ENCODE measurements at places on chromosomes 7 and 10.

GRCh38 chr10:119509909-119510451 is 32.5 kb downstream of the RGS10 start:
- no peak for DNase-seq

GRCh38 chr7:19177269-19177668 is 32.0 kb upstream of the FERD3L start:
- DNase-seq: no peak

GRCh38 chr10:9709849-9710248 is 1307.8 kb upstream of the CELF2 start:
- no peak for DNase-seq

DNA sequence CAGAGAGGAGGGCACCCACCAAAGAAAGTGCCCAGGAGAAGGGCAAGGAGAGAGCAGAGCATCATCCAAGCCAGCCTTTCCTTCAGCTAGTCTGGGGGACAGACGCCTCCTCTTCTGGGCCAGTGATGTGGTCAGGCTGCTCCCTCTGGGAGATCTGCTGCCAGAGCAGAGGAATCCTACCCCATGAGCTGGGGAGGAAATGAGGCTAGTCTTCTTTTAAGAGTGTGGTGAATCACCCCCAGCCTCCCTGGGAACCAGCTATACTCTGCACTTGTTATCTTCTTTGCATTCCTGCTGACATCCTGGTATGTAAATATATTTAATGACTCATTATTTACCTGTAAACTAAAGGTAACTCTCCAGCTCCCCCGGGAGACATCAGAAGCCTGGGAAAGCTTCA is 41.6 kb upstream of the EPHB6 start:
- DNase-seq: no peak

DNA sequence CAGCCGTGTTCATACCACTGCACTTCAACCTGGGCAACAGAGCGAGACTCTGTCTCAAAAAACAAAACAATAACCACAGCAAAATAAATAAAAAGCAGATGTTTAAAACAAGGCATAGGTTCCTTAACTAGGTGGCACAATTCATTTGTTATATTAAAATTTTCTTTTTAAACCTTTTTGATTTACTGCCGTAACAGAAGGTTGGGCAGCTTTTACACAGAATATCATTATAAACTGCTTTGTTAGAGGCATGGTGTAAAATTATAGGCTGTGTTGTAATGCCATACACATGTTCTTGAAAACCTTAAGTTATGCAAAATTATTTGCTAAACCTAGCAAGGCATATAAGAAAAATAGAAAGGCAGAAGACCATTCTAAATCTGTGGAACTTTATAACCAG is 84.4 kb downstream of the MKLN1 start:
- no peak for DNase-seq

DNA sequence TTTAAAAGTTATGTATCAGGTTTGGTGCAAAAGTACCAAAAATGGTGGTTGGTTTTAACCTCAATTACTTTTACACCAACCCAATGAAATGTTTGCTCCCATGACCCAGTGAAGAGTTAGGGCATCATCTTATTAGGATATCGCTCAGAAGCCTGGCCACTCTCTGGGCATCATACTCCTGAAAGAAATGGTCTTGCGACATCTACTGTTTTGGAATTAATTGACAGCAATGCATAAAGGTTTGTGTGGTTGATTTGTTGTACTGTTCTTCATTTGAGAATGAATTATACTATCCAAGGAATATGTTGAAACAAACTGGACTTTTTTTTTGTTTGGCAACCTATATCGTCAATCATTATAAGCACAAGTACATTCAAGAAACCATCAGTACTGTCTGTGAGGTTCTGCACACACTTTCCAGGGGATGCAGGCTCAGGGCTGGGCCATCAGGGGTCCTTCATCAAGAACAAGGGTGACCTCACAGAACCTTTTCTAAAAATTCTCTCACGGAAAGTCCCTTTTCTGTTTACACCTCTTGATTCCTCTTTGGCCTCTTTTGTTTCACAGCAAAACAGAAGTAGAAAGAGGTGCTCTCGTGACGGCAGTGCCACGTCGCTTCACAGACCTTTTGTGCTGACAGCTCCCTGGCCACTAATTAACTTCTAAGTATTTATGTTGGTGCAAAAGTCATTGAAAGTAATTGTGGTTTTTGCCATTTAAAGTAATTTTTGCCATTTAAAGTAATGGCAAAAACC is 117.2 kb upstream of the KLF6 start:
- DNase-seq: no peak

GRCh38 chr7:77348371-77348813 is 67.8 kb downstream of the GSAP start:
- no peak for DNase-seq

- no peak for DNase-seq
Observed at GRCh38 chr7:1749864-1750466, 79.9 kb downstream of the ELFN1 start.

DNA sequence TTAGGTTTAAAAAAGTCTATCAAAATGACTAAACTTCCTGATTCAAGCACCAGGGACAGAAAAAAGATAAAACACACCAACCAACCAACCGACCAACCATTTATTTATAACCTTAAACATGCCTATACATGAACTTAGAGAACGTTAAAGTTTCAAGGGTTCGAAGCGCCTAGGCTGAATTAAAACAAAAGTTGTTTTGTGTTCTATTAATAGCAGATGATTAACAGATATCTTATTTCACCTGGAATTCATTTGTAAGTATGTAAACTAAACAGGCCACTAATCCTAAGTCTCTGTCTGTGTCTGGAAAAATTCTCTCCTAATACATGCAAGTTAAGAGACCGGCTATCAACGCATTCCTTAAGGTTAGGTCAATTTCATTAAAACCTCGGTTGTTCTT is 1.4 kb downstream of the BAIAP2L1 start:
- no peak for DNase-seq

- no peak for DNase-seq
Observed at GRCh38 chr7:50210706-50211115, 93.8 kb upstream of the IKZF1 start.

- DNase-seq: no peak
Observed at GRCh38 chr10:4127518-4128315, 342.7 kb upstream of the KLF6 start.

GRCh38 chr7:120915314-120916105 is 35.1 kb upstream of the ING3 start:
- no peak for DNase-seq

GRCh38 chr7:100789055-100789454 is 38.3 kb downstream of the EPHB4 start:
- DNase-seq: no peak

GRCh38 chr10:110388687-110389052 is 84.0 kb upstream of the SMNDC1 start:
- no peak for DNase-seq

- DNase-seq: no peak
Observed at GRCh38 chr7:149772241-149772955, 990 bp downstream of the ZNF467 start.

DNA sequence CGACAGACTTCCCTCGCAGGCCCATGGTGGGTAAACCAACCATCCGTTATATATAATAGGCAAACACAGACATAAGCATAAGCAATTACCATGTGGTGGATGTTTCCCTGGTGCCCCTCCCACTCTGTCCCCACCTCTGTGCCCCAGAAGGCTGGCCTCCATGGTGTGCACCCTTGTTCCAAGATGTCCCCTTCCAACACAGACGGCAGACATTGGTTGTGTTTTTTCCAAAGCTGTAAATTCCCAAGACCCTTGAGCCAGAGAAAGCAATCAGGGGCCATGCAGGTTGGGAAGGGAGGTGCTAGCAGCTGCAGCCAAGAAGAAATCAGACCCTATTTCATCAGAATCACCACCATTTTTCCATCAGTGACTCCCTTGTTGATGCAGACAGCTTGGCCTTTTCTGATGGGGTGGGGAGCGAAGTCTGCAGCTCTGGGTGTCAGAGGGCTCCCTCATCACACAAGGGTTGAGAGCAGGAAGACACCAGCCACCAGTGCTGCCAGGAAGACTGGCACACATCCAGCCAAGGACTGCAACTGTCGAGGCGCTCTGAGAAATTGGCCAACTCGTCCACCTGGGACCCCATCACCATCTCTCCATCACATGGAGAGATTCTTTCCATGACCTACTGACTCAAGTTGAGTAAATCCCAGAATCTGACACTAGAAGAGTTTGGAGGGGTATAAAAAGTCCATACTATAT is 86.8 kb upstream of the CHST15 start:
- DNase-seq: no peak

DNA sequence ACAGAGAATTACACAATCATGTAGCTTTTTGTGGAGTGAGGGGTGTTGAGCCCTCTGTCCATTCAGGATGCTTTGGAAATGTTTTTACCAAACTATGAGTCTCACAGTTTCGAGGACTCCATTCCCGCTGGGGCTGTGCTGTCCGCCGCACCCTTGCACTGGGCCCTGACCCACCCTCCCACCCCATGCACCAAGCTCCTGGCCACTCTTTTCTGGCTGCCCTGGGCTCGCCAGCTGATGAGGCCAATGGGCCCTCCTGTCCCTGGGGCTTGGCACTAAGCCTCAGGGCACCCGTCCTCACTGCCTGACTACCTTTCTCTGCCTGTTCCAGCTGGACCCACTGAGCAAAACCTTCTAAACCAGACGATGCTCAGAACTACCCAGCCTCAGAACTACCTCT is 332.1 kb downstream of the PTPRN2 start:
- DNase-seq: no peak

GRCh38 chr7:25820432-25821040 is 331.5 kb upstream of the NFE2L3 start:
- DNase-seq: no peak

DNA sequence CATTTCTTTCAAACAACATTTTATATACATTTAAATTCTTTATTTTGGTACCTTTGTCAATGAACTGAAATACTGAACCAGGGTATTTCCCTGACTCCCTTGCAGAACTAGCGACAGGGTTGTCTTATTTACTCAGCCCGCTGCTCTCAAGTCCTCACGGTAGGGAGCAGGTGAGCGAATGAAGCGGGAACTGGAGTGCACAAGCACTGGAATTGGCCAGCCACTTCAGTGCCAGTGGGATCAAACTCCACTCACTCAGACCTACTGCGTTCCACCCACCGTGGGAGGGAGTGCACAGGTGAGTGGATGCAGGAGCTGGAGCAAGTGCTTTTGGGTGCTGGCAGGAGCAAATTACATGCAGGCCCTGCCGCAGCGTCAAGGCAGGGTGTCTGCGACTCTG is 28.1 kb upstream of the NEUROD6 start:
- DNase-seq: no peak

DNA sequence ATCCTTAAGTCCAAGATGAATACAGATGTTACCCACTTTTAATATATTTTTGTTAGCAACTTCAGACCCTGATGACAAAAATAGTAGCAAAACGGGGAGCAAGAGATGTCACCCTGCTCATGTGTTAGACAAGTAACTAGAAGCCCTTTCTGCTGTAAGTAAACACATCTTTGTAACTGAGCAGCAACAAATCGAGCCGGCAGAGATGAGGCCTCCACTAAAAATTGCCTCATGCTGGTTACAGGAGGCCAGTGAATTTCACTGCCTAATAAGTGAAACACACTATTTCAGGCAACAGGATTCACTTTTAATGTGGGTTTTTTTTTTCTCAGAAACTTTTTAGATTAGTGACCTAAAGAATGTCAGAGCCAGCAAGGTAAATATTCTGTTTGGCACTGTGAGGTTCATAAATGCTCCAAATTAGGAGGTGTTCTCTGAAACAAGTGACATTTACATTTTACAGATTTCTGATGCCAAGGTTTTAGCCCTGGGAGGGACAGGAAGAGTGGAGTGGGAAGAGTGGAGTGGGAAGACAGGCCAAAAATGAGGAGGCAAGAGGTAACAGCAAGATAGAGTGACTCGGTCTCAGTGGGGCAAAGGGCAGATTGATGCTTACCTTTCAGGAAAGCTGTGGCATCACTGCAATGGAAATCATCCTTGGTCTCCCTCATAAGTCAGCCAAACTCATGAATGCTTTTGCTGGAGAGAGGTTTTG is 53.6 kb upstream of the LRRC17 start:
- no peak for DNase-seq

DNA sequence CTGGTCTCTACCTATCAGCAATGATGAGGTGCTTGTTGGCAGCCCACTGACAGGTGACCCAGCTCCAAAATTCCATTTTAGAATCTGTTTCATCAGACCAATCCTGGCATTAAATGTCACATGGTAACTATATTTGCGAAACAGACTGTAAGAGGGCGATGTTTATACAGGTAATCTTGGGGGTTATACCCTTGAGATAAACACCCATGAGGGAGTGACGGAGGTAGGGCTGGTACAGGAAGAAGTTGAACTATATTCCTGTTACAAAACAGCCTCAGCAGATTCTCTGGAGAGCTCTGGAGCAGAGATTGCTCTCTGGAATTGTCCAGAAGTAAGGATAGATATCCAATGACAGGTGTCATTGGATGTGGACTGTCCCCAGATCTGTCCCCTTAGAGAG is 444.8 kb upstream of the DPP6 start:
- no peak for DNase-seq

GRCh38 chr10:553233-553632 is 136.2 kb downstream of the DIP2C start:
- DNase-seq: no peak

- DNase-seq: no peak
Observed at GRCh38 chr10:128001363-128001745, 94.5 kb downstream of the PTPRE start.

DNA sequence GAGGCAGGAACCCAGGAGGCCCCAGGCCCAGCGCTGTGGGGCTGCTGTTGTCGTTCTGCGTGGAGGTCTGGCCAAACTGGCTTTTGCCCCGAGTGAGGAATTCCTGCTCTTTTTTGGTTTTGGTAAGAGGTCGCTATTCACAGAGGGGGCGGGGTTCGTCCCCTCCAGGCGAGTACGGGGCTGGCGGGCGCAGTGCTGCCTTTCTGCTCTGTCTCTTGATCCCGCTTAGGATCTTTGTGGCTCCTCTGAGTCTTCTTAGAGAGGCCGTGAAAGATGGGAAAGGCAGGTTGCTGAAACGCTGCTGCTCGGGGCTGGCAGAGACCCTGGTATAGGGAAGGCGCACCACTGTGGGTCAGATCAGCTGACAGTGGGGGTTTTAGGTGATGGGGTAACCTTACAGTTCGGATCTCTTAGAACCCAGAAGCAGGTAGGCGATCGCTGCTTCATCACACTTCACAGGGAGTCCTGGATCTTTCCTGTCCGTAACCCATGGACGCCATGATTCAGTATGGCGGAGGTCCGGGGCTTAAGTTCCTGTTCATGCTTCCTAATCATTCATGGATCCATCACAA is 136.7 kb downstream of the KIF20B start:
- DNase-seq: no peak

GRCh38 chr10:108560488-108560887 is 1362.8 kb downstream of the XPNPEP1 start:
- DNase-seq: no peak
